ENCODE measurements at places on chromosomes 7 and 10. TPM values are rescaled to one million over a fixed set of nuclear protein-coding genes. Genes with fewer than 3 reads are reported as not detected.

DNA sequence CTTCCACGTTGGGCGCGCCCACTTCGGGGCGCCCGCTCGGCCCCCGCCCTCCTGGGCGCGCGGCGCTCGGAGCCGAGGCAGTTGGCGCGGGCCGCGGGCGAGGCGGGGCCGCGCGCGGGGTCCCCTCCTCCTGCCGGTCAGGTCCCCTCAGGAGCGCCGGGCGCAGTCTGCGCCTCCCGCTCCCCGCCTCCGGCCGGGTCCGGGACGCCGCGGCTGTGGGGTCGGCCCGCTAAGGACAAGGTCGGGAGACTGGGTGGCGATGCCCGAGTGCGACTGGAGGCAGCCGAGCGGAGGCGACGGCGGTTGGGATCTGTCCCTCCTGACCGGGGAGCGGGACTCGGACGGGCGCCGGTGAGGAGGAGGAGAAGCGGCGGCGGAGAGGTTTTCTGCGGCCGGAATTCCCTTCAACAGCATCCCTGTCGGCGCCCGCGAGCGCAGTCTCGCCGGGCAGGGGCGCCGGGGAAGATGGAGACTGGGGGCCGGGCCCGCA, at the start of gene ATRNL1:
Gene ATRNL1, plus strand, starts transcription at position 80 of the 490 bp plus-strand sequence. Its CDS starts 386 bp downstream, at position 466.
- DNase-seq = peak; percentile 74

The CHCHD2 gene
- total RNA-seq = 219 TPM

GRCh38 chr7:92504563-92504962, 23.8 kb downstream of the PEX1 start:
- DNase-seq = no peak

GRCh38 chr10:104642658-104643302, 1.7 kb downstream of the SORCS3 start:
- DNase-seq = peak; percentile 9

- peak; percentile 86 for DNase-seq
Measured at GRCh38 chr7:79820387-79820786, 314.2 kb upstream of the GNAI1 start.

GRCh38 chr7:55021053-55021452, 2.2 kb downstream of the EGFR start:
- no peak for DNase-seq

The SRGN gene
- total RNA-seq = 57.1 TPM

The MMRN2 gene
- total RNA-seq = 29.1 TPM

The SPDYE1 gene
- not detected for total RNA-seq

DNA sequence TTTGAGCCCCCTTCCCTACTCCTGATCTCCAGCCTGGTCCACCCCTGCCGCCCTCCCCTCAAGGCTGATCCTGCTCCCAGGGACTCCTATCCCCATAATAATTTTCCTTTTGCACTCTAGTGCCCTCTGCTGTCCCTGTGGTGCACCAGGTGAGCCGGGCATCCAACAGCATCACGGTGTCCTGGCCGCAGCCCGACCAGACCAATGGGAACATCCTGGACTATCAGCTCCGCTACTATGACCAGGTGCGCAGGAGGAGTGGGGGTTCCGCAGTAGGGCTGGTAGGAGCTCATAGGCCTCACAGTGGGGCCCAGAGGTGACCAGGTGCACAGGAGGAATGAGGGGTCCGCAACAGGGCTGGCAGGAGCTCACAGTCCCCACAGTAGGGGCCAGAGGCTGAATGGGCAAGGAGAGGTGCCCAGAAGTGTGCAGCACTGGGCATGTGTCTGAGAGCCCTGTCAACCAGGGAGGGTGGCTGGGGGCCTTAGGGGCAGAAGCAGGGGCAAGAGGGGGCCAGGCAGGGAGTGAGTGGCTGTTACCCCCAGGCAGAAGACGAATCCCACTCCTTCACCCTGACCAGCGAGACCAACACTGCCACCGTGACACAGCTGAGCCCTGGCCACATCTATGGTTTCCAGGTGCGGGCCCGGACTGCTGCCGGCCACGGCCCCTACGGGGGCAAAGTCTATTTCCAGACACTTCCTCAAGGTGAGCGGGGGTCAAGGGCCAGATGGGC, 11.7 kb downstream of the EPHB6 start:
- DNase-seq = peak; percentile 11

The MICALL2 gene
- total RNA-seq = 13.5 TPM

DNA sequence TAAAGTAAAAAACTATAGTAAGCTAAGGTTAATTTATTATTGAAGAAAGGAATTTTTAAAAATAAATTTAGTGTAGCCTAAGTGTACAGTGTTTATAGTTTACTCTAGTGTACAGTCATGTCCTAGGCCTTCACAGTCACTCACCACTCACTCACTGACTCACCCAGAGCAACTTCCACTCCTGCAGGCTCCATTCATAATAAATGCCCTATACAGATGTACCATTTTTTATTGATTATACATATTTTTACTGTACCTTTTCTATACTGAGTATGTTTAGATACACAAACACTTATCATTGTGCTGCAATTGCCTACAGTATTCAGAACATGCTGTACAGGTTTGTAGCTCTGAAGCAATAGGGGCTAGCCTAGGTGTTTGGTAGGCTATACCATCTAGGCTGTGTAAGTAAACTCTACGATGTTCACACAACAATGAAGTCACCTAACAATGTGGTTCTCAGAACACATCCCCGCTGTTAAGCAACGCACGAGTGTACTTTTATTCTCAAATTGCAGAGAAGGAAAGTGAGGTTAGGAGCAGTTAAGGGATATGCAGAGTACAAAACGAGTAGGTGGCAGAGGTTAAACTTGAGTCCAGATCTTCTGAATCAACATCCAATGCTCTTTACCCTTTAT, 38.9 kb upstream of the PLCE1 start:
- no peak for DNase-seq

The AKR1D1 gene
- total RNA-seq = 65.2 TPM

DNA sequence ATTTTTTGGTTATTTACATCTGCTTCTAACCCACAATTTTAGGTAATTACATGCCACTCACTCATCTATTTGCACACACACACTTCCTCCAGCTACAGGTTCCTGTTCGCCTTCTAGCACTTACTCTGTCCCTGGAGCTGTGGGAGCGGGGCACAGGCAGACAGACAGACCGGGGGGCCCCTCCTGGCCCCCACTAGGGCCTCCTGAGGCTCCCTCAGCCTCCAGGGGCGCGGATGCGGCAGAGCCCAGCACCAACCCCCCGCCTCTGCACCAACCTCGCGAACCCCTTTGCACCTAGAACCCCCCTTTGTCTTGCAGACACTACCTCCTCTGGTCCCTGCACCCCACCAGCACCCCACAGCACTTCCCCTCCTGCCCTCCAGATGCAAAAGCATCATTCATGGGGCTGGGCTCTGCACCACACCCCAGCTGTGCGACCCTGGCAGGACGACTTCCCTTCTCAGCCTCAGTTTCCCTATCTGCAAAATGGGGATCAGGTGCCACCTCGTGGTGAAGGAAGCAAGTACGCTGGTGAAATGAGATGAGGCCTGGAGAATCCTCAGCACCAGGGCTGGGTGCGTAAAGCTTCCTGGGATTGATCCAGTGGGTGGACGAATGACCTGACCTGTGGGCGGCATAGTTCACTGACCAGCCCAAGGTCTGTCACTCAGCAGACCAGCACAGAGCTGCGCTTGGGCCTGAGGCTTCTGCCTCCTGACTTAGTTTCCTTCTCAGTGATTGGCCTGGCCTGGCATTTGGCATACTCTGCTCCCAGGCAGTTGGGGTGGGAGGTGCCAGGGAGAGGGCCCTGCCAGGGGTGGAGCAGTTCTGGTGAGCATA, 37.9 kb downstream of the ELFN1 start:
- DNase-seq = no peak

- no peak for DNase-seq
Measured at GRCh38 chr7:158139499-158139898, 448.1 kb downstream of the PTPRN2 start.

GRCh38 chr10:46028584-46029460, 1.6 kb downstream of the NCOA4 start:
- DNase-seq = peak; percentile 57

- peak; percentile 2 for DNase-seq
Measured at GRCh38 chr7:54705436-54705835, 53.6 kb downstream of the SEC61G start.

DNA sequence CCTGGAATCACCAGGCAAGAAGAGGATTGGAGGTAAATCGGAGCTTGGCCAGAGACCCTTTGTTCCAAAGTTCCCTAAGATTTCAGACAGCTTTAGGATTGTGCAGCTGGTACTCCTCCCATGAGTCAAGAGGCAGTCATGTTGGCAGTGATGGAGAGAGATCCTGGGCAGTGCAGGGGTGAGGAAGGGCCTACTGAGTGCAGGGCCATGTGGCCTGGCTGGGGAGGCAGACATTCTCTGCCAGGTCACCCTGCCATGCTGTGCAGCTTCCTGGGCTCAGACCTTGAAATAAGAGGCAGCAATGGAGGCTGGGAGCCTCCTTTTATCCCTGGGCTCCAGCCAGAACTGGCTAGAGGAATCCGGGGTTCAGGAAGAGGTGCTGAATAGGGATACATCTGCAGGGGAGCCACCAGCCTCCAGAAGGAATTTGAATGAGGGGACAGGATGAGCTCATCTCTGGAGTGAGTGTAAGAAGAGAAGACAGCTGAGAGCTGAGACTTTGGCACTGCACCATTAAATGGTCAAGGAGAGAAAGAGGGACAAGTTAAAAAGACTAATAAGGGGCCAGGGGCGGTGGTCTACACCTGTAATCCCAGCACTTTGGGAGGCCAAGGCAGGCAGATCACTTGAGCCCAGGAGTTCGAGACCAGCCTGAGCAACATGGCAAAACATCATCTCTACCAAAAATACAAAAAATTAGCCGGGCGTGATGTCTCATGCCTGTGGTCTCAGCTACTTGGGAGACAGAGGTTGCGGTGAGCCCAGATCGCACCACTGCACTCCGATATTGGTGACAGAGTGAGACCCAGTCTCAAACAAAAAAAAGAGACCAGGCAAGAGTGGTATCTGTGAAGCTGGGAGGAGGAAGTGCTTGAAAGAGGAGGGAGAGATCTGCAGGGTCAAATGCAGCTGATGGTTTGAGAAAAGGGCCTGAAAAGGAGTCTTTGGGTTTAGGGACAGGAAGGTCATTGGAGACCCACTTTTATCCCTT, 12.0 kb downstream of the SFTPD start:
- no peak for DNase-seq

The EBLN1 gene
- 3.6 TPM for total RNA-seq

DNA sequence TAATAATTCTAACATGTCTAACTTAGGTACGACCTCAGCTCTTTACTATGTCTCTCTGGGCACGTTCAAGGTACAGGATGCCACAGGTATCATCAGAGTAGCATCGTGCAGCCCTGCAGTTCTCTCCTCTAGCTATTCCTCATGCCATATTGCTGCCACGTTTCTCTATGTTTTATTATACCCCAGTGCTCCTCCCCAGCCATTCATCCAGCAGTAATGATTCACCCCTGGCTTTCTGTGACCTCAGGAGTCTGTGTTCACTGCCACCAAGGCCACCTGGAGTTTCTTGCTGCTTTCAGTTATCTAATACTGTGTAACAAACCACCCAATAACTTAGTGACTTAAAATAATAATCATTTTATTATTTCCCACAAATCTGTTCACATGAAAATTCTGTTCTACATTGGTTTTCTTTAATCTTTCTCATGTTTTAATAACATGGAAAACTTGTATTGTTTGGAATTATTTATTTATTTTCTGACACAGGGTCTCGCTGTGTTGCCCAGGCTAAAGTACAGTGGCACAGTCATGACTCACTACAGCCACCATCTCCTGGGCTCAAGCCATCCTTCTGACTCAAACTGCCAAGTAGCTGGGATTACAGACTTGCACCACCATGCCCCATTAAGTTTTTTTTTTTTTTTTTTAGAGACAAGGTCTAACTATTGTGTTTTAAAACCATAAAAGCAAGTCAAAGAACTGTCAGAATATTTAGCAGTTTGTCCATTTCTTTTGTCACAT, 21.8 kb downstream of the REEP3 start:
- no peak for DNase-seq

DNA sequence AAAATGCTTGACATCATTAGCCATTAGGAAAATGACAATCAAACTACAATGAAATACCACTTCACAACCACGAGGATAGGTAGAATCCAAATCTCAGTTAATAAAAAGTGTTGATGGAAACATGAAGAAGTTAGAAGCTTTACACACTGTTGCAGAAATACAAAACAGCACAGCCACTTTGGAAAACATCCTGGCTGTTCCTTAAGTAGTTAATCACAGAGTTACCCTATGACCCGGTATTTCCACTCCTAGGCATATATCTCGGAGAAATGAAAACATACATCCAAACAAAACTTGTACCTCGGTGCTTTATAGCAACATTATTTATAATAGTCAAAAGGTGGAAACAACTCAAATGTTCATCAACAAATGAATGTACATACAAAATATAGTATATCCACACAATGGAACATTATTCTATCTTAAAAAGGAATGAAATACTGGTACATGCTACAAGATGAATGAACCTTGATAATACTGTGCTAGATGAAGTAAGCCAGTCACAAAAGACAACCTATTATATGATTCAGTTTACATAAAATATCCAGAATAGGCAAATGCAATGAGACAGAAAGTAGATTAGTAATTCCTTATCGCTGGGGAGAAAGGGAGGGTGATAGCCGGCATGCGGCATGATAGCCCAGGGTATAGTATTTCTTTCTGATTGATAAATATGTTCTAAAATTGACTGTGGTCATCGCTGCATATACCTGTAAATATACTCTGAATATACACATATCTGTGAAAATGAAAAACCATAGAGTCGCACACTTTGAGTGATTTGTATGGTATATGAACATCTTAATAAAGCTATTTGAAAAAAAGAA, 1.9 kb downstream of the VWDE start:
- no peak for DNase-seq

The ELFN1 gene
- total RNA-seq = 0.96 TPM

The RELN gene
- total RNA-seq = 1.2 TPM

Measured in umbilical cord (tissue), 2 donors.